Transverse colon (tissue), 4 donors: ENCODE measurements at places on chromosomes 11 and 22. TPM values are rescaled to one million over a fixed set of nuclear protein-coding genes. Genes with fewer than 3 reads are reported as not detected.
A peak's percentile ranks its signal among the peaks of the same experiment; 100 is the strongest.

DNA sequence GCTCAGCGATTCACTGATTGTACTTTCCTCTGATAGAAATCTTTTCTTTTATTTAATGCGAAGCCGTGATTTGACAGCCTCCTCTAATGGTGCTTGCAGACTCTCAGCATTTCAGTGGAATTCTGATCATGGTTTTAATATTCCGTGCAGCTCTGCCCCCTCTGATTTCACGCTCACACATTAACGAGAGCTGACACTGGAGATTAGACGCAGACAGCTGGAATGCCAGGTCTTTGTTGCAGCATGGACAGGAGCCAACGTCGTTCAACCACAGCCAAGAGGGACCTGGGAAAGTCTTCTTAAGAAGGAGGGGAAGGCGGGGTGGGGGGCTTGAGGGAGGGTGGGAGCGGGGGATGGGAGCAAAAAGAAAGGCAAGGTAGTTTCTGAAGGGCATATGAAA is 186.4 kb downstream of the BLID start:
- DNase-seq = no peak

- no peak for DNase-seq
Observed at GRCh38 chr22:28557184-28557583, 122.5 kb downstream of the TTC28 start.

- DNase-seq = no peak
Observed at GRCh38 chr11:97430877-97431276, 1041.1 kb downstream of the JRKL start.

GRCh38 chr22:48240935-48241230 is 1478.4 kb downstream of the TBC1D22A start:
- no peak for DNase-seq

DNA sequence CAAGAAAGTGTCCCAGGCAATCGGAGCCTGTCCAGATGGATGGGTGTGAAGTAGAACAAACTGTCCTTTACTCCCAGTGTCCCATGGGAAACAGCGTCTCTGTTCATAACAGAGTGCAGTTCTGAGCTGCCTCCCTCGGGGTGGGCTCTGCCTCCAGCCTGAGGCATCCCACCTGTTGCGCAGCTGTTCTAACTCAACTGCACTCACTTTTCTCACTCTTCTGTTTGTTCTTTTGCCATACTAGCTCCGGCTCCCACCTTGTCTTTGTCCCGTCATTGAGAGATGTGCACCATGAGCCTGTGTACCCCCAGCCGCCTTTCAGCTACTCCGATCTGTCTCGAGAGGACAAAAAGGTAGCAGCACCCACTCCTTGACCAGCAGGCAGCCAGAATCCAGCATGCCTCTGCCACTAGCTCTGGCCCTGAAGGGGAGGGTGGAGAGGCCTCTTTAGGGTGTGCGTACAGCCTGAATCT is 20.7 kb upstream of the CDC42EP2 start:
- DNase-seq = peak; percentile 45

DNA sequence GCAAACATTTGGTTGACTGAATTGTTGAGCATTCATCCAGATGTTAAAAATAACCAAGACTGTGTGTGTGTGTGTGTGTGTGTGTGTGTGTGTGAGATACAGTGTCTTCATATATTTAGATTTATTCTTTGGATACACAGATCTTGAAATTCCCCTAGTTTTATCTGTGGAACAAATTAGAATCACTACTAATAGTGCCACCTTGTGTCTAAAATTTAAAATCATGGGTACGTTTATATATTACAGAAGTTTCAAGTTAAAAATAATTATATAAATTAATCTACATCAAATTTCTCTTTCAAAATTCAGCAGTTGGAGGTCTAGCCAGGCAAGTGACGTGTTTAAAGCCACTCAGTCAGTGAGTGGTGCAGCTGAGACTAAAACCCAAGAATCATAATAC is 1566.2 kb upstream of the TENM4 start:
- DNase-seq = no peak

GRCh38 chr11:47854667-47855066 is 6.5 kb upstream of the NUP160 start:
- no peak for DNase-seq

GRCh38 chr11:36270701-36271100 is 18.5 kb downstream of the COMMD9 start:
- DNase-seq = no peak

DNA sequence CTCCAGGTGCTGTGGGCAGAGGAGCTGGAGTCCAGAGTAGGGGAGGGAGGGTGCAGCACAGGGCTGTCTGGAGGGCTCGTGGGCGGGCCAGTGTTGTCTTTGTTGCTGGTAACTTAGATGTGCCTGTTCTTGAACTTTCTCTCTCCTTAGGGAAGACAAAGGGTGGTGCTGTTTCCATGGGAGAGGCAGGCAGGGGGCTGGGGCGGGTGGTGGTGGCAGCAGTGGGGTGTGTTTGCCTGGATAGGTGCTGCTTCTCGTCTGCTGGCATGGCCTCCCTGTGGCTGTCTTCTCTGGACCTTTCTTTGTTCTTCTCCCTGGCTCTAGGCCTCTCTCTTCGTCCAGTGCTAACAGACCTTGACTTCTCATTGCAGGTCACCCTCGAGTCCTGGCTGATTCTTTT is 8.5 kb downstream of the SIDT2 start:
- no peak for DNase-seq

- DNase-seq = no peak
Observed at GRCh38 chr22:44247346-44247745, 65.4 kb downstream of the SHISAL1 start.

GRCh38 chr22:31279821-31280505 is 12.3 kb downstream of the PIK3IP1 start:
- no peak for DNase-seq

GRCh38 chr11:12731841-12732336 is 57.7 kb downstream of the TEAD1 start:
- no peak for DNase-seq

GRCh38 chr11:125174686-125175085 is 10.1 kb downstream of the PKNOX2 start:
- no peak for DNase-seq

GRCh38 chr11:102114032-102114431 is 3.8 kb downstream of the YAP1 start:
- DNase-seq = no peak

- DNase-seq = no peak
Observed at GRCh38 chr11:43992183-43992582, 49.7 kb downstream of the C11orf96 start.

DNA sequence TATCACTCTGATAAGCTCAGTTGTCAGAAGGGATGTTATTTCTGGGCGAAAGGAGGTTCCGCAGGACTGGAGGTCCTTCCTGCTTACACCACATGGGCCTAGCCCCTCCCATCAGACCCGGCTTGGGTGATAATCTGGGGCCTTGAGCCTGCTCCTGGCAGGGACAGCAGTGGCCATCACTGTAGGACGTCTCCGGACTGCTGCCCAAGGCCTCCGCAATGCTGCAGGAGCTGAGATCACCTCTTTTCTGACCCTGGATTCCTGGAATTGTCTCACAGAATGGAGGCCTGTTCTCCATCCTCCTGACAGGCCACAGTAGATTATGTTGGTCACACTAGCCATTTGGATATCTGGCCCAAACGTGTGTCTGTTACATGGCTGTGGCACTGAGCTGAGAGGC is 9.2 kb upstream of the BIK start:
- DNase-seq = no peak

- DNase-seq = no peak
Observed at GRCh38 chr11:83441601-83442000, 155.4 kb upstream of the CCDC90B start.

DNA sequence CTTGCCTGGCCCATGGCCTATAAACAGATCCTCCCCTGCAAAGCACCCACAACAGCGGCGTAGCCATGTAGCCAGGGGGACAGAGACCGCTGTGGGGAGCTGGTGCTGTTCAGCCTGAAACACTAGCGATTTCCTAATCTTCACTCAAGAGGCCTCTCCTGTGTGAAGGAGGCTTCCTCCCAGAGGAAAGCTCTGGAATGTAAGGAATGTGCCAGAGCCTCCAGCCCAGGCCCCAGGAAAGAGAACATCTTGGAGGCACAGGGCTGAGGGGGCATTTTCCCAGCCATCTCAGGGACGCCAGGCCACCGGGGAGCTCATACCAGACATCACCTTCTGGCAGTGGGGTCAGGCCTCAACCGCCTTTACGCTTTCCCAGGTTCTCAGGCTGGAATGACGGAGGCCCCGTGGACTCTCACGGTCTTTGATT is 24.0 kb downstream of the MIAT start:
- DNase-seq = no peak

- DNase-seq = no peak
Observed at GRCh38 chr11:69138265-69138664, 17.5 kb upstream of the SMIM38 start.

GRCh38 chr11:115263799-115264656 is 240.2 kb downstream of the CADM1 start:
- no peak for DNase-seq

DNA sequence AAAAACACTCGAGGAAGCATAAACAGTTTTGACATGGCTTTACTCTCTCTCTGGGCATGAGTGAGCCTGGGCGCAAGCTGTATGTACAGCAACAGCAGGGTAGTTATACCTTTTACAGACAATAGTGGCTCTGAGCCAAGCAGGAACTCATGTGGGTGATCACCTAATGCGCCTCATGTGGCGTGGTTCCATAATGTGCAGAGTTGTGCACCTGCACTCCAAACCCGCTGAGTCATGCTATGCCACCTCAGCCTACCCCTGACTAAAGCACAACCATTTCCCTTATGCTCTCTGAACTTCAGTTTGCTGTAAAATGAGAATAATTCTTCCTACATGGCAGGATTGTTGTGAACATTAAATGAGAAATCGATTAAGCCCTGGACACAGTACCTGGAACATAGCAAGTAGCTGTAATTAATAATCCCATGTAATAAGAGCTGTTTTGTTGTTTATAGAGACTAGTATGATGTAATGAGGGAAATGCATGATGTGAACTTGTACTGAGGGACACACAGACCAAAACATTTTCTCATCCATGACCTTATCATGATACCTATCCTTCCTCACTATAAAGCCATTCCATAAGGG is 71.6 kb downstream of the CCDC34 start:
- DNase-seq = peak; percentile 82

DNA sequence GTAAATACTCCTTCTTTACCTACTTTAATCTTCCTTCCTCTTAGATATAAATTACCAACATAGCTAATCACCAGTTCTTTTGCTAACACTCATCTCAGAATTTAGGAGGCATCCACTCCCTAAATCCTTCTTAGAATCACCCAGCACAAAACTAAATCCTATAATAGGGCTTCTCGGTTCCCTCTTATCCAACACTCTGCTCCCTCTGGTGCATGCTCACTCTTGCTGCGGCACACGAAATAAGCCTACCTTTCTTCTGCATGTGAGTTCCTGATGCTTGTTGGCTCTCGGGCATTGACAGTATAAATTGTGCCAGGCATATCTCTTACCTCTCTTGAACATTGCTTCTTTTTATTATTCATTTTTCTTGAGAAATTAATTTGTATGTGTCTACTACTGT is 61.0 kb downstream of the OR5AK2 start:
- DNase-seq = no peak

GRCh38 chr11:45021001-45021400 is 70.3 kb upstream of the TP53I11 start:
- DNase-seq = no peak

DNA sequence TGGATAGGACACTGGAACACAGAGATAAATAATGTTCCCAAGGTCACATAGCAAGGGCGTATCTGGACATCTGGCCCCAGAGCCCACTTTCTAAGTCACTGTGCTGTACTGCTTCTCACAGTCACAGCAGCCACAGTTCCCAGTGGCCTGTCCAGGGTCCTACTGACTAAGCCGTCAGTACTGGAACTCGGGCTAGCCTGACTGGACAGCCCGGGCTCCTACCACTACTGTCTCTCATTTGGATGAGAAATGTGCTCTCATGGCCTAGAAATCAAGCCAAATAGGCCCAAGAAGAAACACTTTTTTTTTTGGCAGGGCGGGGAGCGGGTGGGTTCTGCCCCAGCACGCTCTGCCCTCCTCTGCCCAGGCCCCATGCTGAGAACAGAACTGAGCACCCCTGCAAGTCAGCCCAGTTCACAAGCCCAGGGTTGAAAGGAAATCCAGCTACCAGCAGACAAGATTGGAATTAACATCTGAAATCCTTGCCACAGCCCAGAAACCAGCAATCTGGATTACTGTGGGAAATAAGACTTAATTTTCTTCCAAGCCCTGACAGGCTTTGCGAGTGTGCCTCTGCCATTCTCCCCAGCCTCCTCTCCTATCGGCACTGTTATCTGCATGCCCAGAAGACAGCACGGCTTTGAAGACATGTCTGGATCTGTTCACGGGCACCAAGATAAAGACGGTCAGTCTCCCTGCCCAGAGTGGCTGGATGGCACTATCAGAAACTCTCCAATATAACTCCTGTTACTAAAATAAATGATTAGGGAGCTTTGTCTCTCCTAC is 182.9 kb upstream of the NCAM1 start:
- no peak for DNase-seq

GRCh38 chr11:130442737-130443136 is 5.7 kb upstream of the ADAMTS15 start:
- DNase-seq = no peak

DNA sequence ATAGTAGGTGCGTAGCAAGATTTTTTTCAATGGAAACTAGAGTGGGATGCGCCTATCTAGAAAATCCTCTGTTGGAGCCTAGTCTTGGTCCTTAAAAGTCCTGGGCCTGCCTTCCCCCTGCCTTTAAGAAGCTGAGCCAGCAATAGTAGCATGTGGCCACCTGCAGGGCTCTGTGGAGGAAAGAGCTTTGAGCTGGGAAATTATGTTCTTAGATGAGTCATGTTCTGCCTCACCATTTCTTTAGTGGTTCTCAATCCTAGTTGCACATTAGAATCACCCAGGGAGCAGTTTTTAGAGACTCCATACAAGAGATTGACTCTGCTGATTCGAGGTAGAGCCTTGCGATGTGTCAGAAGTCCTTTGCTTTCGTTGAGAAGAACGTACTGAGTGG is 133.5 kb downstream of the COMMD9 start:
- no peak for DNase-seq

ACTN3 gene
- not detected for total RNA-seq

NAALADL1 gene
- 75.6 TPM for total RNA-seq

BID gene
- total RNA-seq = 21.1 TPM

KCNE3 gene
- 9.4 TPM for total RNA-seq

MYEOV gene
- not detected for total RNA-seq

LMO1 gene
- not detected for total RNA-seq

LYVE1 gene
- total RNA-seq = 22.8 TPM

GLB1L3 gene
- 0.16 TPM for total RNA-seq

PAX6 gene
- total RNA-seq = 0.55 TPM

MISFA gene
- not detected for total RNA-seq

OR52J3 gene
- not detected for total RNA-seq

CABP4 gene
- total RNA-seq = 2.2 TPM

GLB1L2 gene
- total RNA-seq = 32.1 TPM

HPS4 gene
- 29.1 TPM for total RNA-seq

PHOX2A gene
- 0.79 TPM for total RNA-seq

OR51B4 gene
- total RNA-seq = not detected
